Renal pelvis (tissue), 12 donors: ENCODE measurements at places on chromosomes 7 and 10. TPM values are rescaled to one million over a fixed set of nuclear protein-coding genes. Genes with fewer than 3 reads are reported as not detected.
A peak's percentile ranks its signal among the peaks of the same experiment; 100 is the strongest.

GRCh38 chr10:89798092-89798491, 96.7 kb downstream of the KIF20B start:
- DNase-seq, result no peak

GRCh38 chr7:13111230-13111629, 423.8 kb downstream of the ARL4A start:
- no peak for DNase-seq

DNA sequence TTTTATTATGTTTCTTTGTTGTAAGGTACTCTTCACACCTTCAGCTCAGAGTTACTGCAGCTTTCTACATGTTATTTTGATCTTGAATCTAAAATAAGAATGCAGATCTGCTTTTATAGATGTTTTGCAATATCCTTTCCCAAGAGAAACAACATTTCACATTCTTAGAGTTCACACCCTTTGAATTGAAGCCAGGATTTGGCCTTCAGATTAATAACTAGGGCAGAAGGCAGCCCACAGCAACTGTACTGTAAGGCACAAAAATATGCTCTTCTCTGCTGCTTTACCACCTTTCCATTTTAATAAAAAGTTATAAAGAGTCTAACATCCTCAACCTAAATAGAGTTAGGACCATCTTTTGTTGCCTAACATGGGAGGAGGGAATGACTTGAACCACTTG, 224.7 kb downstream of the LHFPL3 start:
- no peak for DNase-seq

- no peak for DNase-seq
Measured at GRCh38 chr7:75866114-75866488, 12.7 kb upstream of the RHBDD2 start.

GRCh38 chr7:98869597-98870120, at the start of gene TMEM130:
TSS of gene TMEM130 (minus strand) at chr7:98870014. CDS start at chr7:98869861, 153 bp downstream.
- DNase-seq, result no peak

DNA sequence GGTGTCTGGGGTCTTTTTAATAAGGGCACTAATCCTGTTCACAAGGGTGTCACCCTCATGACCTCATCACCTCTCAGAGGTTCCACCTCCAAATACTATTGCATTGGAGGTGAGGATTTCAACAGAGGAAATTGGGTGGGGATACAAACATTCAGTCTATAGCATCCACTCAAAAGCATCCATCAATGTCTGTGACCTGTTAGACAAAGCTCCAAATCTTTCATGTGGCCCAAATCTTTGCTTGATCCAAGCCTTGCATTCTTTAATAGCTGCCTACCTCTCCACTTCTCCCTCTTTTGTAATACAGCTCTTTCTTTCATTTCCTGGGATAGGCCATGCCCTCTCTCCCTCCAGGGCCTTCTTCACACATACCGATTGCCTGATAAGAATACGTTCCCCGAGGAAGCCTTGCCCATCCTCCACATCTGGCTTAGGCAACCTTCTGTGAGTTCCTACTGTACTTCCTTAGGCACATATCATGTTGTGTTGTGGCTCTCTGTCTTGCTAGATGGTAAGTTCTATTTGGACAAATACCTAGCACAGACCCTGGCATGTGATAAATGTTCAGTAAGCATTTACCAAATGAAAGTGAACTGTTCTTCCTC, 66.1 kb downstream of the CREM start:
- DNase-seq, result no peak

Gene C7orf57
- polyA plus RNA-seq, result 0.64 TPM

GRCh38 chr10:63667596-63668480, 146.6 kb downstream of the REEP3 start:
- no peak for DNase-seq

DNA sequence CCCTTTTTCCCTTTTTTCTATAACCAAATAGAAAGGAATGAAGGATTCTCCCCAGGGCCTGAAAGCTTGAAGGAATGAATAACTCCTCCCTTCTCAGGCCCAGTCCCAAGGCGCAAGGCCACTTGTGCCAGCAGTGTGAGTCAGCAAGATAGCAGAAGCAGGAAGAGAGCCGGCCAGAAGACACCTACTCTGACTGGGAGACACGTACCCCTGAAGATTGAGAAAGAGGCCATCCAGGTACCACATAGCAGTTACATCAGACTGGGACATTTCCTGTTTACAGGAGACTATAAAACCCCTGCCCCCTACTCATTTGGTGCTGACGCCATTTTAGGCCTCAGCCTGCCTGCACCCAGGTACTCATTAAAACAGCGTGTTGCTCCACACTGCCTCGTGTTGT, 65.5 kb downstream of the LRRC17 start:
- no peak for DNase-seq

DNA sequence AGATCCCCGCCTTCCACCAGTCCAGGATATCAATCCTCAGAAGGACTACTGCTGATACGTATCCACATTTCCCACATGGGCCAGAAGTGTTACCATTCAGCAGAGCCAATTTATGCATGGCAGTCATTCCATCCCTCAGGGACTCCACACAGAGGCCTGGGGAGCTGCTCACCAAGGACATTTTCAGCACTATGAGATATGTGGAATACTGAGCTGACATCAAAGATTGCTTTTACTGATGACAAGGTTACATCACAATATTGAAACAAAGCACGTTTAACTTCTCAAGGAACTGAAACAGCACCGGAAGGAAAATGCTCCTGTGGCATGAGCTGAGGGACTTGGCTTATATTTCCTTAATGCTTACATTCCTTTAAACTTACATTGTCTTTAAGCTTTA, 335.1 kb downstream of the BMPER start:
- DNase-seq, result no peak

DNA sequence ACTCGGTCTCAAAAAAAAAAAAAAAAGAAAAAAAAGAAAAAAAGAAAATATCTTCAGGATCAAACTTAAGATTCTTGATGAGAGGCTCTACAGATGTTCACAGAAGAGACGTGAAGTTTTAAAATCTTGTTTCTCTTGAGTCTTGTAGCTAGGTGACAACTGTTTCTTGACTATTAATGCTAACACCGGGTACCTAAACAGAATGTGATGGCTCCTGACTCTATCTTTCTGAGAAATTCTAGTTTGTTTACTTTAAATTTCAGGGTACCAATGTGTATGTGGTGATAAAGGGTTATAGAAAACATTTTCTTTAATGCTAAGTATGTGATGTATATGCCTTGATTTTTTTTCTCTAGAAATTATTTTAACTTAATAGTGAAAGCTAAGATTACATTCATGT, 61.0 kb downstream of the DAGLB start:
- no peak for DNase-seq

GRCh38 chr10:133422807-133423771, 1.3 kb downstream of the SPRN start:
- DNase-seq, result no peak

DNA sequence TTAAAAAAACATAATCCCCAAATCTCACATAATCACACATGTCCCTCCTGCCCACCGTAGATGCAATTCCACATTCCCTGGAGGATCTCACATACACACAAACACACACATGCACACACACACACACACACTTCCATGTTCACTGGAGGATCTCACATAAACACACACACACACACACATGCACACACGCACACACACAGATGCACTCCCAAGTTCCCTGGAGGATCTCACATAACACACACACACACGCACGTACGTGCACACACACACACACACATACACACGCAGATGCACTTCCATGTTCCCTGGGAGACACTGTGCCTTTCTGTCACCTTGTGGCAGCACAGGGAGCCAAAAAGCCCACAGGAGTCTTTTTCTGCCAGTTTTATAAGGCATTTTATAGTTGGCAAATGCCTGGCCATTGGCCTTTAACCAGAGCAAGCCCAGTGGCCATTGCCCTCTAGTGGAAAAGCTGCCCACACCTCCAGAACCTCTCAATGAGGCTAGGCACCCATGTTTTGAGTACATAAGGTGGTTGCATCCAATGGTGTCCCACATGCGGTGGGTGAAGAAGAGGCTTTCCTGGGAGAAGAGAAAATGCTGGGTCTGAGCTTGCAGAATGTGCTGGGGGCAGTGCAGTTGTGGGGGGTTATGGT, 115.4 kb upstream of the ACBD5 start:
- DNase-seq, result no peak

DNA sequence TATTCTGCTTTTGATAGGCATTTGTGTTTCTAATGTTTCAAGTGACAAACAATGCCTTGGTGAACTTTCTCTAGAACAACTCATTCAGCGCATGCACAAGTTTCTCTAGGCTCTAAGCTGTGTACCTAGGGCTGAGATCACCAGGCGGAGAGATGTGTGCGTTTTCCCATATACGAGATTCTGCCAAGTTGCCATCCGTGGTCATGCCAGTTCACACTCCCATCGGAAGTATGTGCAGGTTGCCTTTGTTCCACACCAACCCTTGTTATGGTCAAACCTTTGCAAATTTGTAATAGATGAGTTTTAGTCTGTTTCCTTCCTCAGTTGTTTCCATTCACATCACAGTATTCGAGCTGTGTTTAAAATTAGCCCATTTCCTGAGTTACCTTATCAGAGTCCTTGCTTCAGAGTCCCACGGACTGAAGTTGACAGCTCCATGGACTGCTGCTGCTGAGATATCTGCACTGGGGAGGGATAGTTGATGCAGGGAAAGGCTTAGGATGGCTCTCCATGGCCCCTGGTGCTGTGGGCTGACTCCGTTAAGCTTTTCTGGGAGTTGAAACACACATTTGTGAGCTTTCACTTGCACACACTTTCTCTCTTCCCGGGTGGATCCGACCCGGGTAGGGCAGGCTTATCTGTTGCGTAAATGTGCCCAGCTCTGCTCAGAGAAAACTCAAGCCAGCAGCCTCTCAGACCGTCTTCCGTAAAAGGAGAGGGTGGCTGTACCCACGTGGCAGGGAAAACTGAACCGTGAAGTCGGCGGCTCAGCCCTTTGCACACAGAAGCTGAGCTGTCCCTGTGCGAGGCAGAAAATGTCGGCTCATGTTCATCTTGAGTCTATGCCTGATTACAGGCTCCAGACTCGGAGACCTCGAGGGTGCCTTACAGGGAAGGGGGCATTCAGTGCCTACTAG, 49.4 kb downstream of the HK1 start:
- DNase-seq, result peak; percentile 54

DNA sequence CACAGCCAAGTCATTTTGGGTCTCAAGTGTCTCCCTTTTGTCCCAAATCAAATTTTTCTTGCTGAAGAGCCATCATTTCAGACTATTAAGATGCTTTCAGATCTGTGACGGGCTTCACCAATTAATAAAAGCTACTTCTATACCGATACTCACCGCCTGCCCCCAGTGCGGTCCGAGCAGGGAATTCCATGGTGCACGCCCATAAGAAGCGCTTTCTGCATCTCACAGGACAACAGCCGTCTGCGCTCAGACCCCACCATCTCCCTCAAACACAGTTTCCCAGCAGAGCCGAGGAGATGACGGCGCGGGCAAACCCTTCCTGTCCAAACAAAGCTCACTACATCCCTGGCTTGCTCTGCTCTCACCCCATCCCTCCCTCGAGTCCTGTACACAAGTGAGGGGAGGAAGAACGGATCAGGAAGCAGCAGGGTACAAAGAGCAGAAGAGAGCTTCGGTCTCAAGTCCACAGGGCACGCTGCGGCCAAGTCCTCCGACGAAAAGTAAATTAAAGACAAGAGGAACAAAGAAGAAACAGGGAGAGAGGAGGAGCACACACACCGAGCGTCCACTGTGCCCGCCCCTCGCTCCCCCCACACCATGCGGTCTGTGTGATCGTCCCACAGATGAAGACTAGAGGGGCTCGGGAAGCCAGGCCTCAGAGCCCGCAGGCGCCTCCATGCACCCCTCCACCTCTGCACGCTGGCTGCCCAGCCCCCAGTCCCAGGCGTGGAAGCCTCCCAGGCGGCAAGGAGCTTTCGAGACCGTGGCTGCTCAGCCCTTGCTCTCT, 121.9 kb downstream of the MAD1L1 start:
- no peak for DNase-seq

DNA sequence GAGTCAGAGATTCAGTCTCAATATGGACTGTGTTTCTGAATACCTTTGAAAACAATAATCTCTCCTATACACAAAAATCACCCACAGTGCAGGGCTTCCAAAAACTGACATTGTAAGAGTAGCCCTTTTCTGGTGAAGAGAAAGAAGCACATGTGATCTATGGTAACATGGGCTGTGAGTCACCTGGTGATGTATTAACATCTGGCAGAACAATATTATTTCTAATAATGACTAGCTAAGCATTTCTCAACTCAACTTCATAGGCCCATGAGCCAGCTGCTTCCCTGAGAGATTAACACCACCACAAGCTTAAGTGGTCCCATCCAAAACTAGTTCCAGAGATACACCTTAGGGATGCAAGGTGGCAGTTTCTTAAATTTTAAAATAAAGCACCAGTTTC, 331.0 kb upstream of the NRP1 start:
- DNase-seq, result no peak

Gene TDRD1
- polyA plus RNA-seq, result not detected

- no peak for DNase-seq
Measured at GRCh38 chr7:40546616-40547501, 412.1 kb downstream of the SUGCT start.

DNA sequence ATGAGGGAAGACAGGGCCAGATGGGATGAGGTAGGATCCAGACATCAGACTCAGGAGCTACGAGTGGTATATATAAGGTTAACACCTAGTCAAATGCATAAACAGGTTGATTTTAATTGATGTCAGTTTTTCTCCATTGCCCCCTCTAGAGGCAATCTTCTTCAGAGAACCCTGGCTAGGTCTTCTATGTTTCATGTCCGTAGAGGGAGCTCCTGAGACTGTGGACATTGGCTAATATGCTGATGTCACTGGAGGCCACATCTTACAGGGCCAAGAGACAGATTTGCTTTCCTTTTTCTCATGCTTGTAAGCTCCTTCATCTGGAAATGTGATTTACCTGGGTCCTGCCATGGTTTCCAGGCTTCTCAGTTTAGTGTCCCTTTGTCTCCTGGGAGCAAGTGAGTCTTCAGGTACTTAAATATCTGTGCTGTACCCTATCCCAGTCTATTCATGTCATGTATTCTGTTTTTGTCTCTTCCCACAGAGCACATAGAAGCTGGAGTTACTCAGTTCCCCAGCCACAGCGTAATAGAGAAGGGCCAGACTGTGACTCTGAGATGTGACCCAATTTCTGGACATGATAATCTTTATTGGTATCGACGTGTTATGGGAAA, 161.6 kb upstream of the PRSS1 start:
- DNase-seq, result peak; percentile 14

- peak; percentile 54 for DNase-seq
Measured at GRCh38 chr10:27620430-27621397, 116.6 kb downstream of the RAB18 start.

Gene PKD2L1
- polyA plus RNA-seq, result 0.11 TPM

Gene FGFR2
- 100 TPM for polyA plus RNA-seq
